ENCODE measurements at places on chromosomes 2 and 18.

GRCh38 chr18:78069784-78070664 is 820.4 kb downstream of the GALR1 start:
- no peak for DNase-seq

GRCh38 chr2:176743671-176744070 is 468.9 kb upstream of the HNRNPA3 start:
- DNase-seq = no peak

- no peak for DNase-seq
These were observed 4.1 kb downstream of the MBD2 start for GRCh38 chr18:54220406-54220805.

DNA sequence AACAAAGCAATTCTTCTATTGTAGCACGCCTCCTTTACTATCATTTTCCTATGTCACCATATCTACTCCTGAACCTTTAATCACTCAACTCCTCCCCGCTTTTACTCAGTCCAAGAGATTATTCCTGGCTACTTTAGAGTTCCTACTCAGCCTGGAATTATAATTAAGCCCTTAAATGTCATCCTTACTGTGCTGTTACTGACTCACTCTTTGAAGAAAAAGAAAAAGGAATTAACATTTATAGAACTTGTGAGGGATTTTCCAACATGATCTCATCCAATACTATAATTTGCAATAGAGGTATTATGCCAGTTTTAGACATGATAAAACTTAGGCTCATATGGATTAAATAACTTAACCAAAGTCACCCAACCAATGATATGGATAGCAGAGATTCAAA is 61.7 kb downstream of the CCDC88A start:
- DNase-seq = no peak

DNA sequence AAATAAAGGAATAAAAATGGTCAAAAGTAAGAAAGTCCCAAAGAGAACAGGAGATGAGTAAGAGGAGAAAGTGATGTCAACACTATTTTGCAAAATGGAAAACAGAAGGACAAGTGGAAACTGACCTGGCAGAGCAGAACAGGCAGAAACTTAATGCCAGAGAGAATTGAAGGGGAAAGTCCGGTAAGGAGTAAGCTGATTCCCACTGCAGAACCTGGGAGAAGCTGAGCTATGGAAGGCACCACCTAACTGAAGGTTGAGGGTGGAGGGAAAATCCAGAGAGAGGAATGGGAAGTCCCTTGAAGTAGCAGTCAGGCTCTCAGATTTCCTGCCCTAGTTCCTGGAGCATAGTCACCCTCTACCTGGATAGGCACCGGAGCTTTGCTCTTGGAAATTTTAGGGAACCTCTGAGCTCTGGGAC is 59.8 kb downstream of the MOGAT1 start:
- no peak for DNase-seq

DNA sequence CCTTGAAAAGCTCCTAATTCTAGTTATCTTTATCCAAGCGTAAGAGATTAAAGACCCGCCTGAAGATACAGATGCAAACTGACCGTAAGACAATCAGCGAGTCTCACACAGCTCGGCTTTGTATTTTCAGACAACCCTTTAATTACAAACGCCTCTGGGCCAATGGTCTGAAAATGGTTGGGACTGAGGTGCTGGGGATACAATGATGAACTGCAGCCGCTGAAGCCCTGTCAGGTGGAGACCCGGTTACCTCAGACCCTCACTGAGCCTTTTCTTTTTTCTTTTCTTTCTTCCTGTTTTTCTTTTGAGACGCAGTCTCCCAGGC is 715 bp upstream of the CFAP36 start:
- no peak for DNase-seq

GRCh38 chr2:35585972-35586371 is 769.6 kb upstream of the CRIM1 start:
- no peak for DNase-seq

GRCh38 chr2:236717120-236717519 is 147.5 kb downstream of the ACKR3 start:
- DNase-seq = no peak

DNA sequence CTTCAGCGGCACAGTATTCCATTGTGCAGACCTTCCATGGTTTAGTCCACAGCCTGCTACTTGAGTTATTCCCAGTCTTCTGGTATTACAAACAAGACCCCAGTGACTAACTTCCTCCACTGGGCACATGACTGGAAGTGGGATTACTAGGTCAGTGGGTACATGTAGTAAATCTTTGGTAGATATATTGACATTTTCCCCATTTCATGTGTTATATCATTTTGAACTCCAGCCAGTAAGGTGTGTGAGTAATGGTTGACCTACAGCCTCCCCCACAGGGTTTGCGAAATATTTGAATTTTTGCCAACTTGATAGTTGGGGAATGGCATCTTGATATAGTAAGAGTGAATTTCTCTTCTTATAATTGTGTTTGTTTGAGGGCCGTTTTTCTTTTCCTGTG is 58.8 kb downstream of the RNF144A start:
- DNase-seq = no peak

DNA sequence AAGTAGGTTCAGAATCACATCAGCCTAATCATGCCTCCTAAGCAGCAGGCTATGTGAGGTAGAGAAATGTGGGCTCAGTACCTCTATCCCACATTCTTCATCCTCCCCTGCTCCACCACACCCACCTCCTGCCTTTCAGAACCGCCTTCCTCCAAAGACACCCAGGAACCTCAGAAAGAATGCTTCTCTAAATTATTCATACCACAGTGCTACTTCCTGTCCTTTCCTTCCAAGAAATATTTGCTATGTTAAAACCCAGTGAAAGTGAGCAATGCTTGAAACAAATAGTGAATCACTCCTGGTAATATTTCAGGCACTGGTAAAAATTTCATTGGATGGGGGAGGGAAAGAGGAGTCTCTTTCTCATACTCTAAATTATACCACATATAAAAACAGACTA is 24.0 kb upstream of the CREB1 start:
- no peak for DNase-seq

DNA sequence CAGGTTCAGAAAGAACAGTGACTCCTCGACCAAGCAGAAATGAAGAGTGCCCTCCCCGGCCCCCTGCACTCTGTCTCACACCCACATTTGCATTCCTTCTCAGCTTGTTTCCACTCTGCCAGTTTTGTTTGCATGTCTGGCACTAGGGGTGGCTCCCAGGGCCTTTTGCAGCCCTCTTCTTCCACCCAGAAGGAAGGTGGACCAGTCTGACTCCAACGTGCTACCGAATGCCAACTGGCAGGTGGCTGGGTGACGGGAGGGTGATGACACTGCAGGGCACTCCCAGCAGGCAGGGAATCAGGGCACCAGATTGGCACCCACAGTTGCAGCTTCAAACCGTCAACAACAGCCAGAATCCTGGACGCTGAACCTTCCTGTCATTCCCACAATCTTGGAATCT is 371.1 kb downstream of the TXNL1 start:
- DNase-seq = no peak

GRCh38 chr2:241541564-241542277 is 16.8 kb upstream of the BOK start:
- DNase-seq = no peak

- DNase-seq = no peak
These were observed 67.5 kb downstream of the MYL12B start for GRCh38 chr18:3329471-3329870.

GRCh38 chr2:135984199-135985017 is 1.0 kb downstream of the DARS1 start:
- DNase-seq = no peak

DNA sequence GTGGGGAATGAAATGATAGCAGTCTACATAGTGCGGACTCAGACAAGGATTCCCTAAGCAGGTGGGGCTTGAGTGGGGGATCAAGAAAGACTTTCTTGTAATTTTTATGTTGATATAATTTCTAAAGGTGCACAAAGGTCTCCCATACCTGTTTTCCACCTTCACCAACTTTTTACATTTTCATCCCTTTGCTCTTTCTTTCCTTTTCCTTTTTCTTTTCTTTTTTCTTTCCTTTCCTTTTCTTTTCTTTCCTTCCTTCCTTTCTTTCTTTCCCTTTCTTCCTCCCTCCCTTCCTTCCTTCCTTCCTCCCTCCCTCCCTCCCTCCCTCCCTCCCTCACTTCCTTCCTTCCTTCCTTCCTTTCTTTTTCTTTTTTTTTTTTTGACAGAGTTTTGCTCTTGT is 10.1 kb upstream of the TRMT61B start:
- no peak for DNase-seq

GRCh38 chr2:134107402-134107801 is 146.5 kb upstream of the MGAT5 start:
- DNase-seq = no peak

DNA sequence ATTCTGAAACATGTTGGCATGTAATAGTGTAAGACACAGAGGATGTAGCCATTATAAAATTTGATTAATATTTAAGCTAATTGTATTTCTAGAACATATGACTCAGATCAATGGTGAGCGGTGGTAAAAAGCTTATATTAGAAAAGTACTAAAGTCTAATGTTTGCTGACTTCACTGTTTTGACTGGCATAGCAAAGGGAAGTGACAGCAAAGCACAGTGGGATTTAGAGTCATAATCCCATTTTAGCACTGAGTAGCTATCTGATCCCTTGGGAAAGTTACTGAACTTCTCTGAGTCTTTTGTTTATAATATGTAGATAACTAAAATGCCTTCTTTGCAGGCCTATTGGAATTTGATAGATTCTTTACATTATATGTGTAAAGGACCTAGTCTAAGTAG is 60.4 kb downstream of the KIAA1328 start:
- no peak for DNase-seq

DNA sequence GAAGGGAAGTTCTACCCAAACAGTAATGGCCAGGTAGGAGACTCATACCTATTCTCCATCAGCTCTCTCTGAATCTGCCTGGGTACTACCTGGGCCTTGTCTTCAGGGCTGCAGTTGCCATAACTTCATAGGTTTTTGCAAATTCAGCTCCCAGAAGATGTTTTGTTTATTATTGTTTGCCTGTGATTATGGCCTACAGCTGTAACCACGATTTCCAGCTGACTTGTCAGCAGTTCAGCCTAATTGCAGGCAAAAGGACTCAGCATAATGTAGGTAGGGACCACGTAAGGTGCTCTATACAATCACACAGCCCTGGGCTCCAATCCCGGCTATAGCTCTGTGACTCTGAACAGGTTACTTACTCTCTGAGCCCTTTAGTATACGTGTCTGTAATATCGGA is 187.0 kb upstream of the FN1 start:
- DNase-seq = no peak

DNA sequence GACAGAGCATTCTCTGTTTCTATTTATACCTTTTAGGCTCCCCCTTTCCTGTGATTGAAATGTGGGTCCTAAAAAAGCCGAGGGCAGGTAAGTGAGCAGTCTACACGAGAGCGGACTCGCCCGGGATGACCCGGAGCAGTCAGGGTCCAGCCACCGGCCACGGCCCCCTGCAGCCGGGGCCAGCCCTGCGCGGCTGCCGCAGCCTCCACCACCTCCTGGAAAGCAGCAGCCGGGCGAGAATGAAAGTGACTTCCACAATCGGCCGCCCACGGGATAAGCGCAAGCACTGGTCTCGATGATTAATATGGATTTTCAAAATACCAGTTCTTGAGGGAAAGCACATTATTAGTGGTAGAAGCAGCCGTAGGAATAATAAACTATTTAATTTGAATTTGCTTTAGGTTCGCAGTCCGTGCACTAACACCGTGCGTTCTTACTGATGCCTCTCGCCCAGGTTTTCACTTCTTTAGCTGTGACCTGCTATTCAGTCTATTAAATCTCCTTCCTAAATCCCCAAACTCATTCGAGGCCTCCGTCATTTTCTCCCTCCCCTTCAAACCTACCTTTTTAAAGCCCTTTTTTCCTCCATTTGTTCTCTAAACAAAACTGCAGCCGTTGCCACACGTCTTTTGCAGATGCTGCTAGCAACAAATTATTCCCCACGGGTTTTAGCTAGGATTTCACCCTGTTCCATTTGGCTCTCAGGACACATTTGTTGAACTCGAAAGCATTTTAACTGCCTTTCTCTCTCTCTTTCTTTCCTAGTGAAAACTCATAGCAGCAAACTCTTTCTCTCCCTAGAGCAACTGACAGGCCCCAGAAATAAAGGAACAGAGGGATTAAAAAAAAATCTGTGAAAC is 1015.1 kb upstream of the PIK3C3 start:
- DNase-seq = peak; percentile 11

- DNase-seq = no peak
These were observed 34.5 kb downstream of the RAB31 start for GRCh38 chr18:9742524-9743131.

- DNase-seq = no peak
These were observed 263.4 kb downstream of the NEDD4L start for GRCh38 chr18:58307441-58307840.

DNA sequence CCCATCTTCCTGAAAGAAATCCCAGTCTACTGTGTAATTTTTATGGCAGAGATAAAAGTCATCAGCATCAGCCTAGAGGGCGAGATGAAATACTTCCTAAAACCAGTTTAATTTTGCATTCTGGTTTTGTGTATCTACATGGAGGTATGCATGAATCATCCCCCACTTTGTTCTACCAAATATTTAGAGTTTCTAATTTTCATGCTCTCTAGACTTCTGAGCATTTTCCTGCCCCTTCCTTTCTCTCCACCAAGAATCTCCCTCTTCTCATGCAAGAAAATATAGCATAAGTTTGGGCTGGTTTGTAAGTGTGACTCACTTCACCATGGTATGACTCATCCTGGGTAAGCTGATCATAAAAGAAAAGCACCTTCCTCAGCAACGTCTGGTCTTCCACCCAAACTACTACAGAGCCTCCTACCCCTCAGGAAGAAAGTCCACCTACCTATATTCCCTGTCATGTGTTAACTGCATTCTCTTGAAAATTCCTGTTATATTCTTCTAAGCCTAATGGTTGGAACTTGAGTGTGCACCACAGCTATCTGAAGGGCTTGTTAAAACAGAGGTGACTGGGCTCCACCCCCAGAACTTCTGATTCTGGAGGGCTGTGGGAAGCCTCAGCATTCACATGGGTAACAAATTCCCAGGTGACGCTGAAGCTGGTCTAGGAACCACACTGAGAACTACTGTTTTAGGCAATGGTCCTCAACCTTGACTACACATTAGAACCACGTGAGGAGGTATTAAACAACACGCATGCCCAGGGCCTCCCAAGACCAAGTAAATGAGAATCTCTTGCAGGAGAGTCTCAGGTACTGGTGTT is 37.4 kb upstream of the RAPGEF4 start:
- no peak for DNase-seq

- no peak for DNase-seq
These were observed 161.3 kb downstream of the MEIS1 start for GRCh38 chr2:66596256-66596655.

- no peak for DNase-seq
These were observed 22.4 kb upstream of the EML6 start for GRCh38 chr2:54701029-54701428.

- no peak for DNase-seq
These were observed 249.0 kb upstream of the ID2 start for GRCh38 chr2:8432706-8433336.

- no peak for DNase-seq
These were observed 289.6 kb downstream of the GALNT13 start for GRCh38 chr2:154161286-154161685.

All from NCI-H2171 (cell line).